ENCODE measurements at places on chromosomes 16 and 17. TPM values are rescaled to one million over a fixed set of nuclear protein-coding genes. Genes with fewer than 3 reads are reported as not detected.

- no peak for ATAC-seq
These were observed 207.7 kb downstream of the LAT start for GRCh38 chr16:29192329-29193247.

GRCh38 chr17:44559634-44560554 lies 2.6 kb downstream of the FZD2 start:
- ATAC-seq = no peak

- no peak for ATAC-seq
These were observed 5.8 kb downstream of the PDK2 start for GRCh38 chr17:50100921-50101345.

GRCh38 chr17:73657473-73658116 lies 13.3 kb upstream of the SDK2 start:
- ATAC-seq = peak; percentile 44

DNA sequence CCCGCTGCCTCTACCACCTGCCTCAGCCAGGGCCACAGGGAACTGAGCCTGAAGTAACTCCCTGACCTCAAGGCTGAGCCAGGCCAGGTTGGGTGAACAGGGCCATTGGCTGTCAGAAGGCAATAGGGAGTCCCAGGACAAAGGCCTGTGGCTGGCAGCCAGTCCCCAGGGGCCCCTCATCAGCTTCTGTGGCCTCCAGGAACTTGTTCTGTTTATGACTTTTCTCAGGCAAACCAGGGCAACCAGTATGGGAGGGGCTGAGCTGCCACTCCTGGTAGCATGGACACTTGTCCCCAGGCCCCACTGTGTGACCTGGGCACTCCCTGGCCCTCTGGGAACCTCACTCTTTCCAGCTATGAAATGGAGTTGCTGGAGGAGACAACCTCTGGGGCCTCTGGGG lies 40.1 kb downstream of the CPNE2 start:
- no peak for ATAC-seq

The C1QTNF8 gene
- not detected for total RNA-seq

Data from activated T-helper 17 cell treated with anti-CD3 and anti-CD28 coated beads, Interleukin-2, amount 50 U/mL, for 72 hours (primary cell).